Spinal cord (tissue), 10 donors: ENCODE measurements at places on chromosomes 1 and 21. TPM values are rescaled to one million over a fixed set of nuclear protein-coding genes. Genes with fewer than 3 reads are reported as not detected.

DNA sequence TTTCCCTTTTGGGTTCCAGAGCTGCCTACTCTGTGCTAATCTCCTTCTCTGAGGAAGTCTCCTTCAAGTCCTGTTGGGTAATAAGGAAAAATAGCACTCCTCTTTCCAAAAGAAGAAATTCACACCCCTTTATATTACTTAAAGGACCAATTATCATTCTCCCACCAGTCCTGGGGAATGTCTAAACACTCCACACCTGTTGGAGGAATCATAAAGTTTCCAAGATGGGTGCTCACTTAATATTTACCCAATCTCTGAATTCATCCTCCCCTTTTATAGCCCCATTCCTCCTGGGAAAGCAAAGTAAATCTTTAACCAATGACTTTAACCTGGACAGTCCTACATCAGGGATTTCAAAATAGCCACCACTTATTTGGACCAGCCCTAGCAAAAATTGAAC lies 873.1 kb downstream of the KCNT2 start:
- DNase-seq: no peak

The NBL1 gene
- total RNA-seq: 62.1 TPM

The SLC2A1 gene
- 74.4 TPM for total RNA-seq

The CACNA1E gene
- 17.2 TPM for total RNA-seq

The C1orf185 gene
- total RNA-seq: not detected
